ENCODE measurements at places on chromosomes 5 and 9. TPM values are rescaled to one million over a fixed set of nuclear protein-coding genes. Genes with fewer than 3 reads are reported as not detected.
A peak's percentile ranks its signal among the peaks of the same experiment; 100 is the strongest.

Gene PDZD2
- 102 TPM for total RNA-seq

Gene GNA14
- total RNA-seq: 0.84 TPM

Gene PCDHA8
- total RNA-seq: 0.78 TPM

Gene IL3
- not detected for total RNA-seq

Gene NUDT12
- 19.5 TPM for total RNA-seq

Gene SLCO6A1
- not detected for total RNA-seq

Gene GARIN3
- not detected for total RNA-seq

GRCh38 chr9:122164286-122164685, 4.6 kb downstream of the MORN5 start:
- no peak for DNase-seq
- peaks cover 5% of the 10 kb centered on the region for H3K27me3 ChIP-seq
- no peaks in the 10 kb centered on the region for H3K4me1 ChIP-seq
- H3K4me3 ChIP-seq: no peak overlapping the region
- no peak overlapping the region for H3K27ac ChIP-seq
- no peaks in the 10 kb centered on the region for H3K36me3 ChIP-seq

DNA sequence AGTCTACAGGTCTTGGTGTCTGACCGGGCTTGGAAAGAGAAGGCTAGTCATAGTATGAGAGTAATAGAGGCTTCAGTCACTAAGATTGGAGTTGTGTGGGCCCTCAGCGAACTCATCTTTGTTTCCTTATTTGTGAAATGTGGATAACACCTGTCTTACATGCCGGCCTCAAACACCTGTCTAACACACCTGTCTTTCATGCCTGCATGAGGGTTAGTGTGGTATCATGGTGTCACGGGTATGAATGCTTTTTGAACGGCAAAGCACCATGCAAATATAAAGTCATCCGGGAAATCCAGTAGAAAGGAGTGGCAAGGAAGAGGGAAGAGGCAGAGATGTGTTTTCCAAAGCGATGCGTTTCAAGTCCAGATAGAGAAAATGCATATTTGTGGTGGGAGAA, 25.5 kb downstream of the GRAMD2B start:
- peak overlapping the region; percentile 8 for H3K27ac ChIP-seq
- no peak for DNase-seq

- no peak for DNase-seq
- no peak overlapping the region for H3K4me3 ChIP-seq
Observed at GRCh38 chr9:89701221-89701798, 96.5 kb downstream of the GADD45G start.

DNA sequence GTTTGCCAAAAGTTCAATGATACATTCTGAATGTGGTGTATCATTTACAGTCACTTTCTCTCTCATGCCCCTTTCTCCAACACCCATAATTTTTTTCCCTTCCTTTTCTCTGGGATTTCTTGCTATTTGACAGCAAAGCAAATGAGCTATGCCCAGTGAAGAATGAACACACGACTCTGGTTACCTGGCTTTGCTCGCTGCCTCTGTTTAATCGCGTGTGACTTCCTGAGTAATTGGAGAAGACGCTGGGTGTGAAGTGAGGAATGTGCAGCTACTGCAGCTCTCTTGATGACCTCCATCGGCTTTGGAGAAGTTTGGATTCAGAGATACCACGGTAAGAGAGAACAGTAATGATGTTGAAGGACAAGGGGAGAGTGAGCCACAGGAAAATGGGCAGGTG, 651.8 kb downstream of the KIF4B start:
- H3K27ac ChIP-seq: no peak overlapping the region
- no peaks in the 10 kb centered on the region for H3K4me1 ChIP-seq
- no peaks in the 10 kb centered on the region for H3K36me3 ChIP-seq
- no peaks in the 10 kb centered on the region for H3K27me3 ChIP-seq
- no peak overlapping the region for H3K4me3 ChIP-seq

DNA sequence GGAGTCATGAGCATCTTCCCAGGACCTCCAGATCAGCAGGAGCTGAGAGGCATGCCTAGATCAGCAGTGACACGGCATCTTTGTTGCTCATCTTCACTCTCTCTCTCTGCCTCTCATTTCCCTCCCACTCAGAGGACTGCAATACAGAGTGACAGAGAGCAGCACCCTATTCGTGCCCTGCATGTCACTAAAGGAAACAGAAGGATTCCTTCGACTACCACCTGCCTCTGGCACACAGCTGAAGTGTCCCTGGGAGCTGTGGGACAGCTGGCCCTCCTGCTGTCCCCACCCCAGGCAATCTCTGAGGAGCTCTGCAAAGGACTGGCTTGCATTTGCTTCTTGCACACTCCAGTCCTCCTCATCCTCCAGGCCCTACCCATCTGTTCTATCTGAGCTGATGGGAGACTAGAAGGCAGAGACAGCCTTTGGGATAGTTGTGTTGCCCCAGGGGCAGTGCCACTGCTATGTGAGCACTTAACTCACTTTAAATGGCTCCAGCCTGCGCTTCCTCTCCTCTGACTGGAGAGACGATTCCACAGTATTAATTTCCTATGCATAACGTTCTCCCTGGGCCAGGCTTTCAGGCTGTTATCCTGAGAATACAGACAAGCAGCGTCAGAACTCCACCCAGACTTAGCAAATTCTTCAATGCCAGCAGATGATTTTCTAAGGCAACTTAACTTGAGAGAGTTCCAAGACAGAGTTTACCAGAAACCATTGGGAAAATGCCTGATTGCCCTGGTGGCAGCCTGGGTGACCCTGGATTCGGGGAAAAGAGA, 167.6 kb upstream of the MAP1B start:
- no peaks in the 10 kb centered on the region for H3K36me3 ChIP-seq
- H3K27ac ChIP-seq: no peak overlapping the region
- no peak for DNase-seq
- H3K27me3 ChIP-seq: no peaks in the 10 kb centered on the region
- peaks cover 2% of the 10 kb centered on the region for H3K4me1 ChIP-seq
- H3K4me3 ChIP-seq: no peak overlapping the region

GRCh38 chr9:131942146-131942720, 137.4 kb downstream of the MED27 start:
- no peaks in the 10 kb centered on the region for H3K36me3 ChIP-seq
- H3K4me3 ChIP-seq: no peak overlapping the region
- H3K4me1 ChIP-seq: no peaks in the 10 kb centered on the region
- H3K27ac ChIP-seq: no peak overlapping the region
- DNase-seq: no peak

DNA sequence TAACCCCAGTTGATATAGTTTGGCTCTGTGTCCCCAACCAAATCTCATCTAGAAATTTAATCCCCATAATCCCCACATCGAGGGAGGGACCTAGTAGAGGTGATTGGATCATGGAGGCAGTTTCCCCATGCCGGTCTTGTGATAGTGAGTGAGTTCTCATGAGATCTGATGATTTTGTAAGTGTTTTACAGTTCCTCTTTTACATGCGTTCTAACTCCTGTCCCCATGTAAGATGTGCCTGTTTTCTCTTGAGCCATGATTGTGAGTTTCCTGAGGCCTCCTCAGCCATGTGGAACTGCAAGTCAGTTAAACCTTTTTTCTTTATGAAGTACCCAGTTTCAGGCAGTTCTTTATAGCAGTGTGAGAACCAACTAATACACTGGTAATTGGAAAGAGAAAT, 73.6 kb downstream of the CDH12 start:
- no peak for DNase-seq
- no peaks in the 10 kb centered on the region for H3K27me3 ChIP-seq
- H3K4me3 ChIP-seq: no peak overlapping the region
- H3K4me1 ChIP-seq: no peaks in the 10 kb centered on the region
- H3K36me3 ChIP-seq: no peaks in the 10 kb centered on the region
- H3K27ac ChIP-seq: no peak overlapping the region

GRCh38 chr5:73284985-73285384, 112.0 kb downstream of the TMEM174 start:
- no peaks in the 10 kb centered on the region for H3K36me3 ChIP-seq
- H3K4me1 ChIP-seq: peaks cover 19% of the 10 kb centered on the region
- H3K4me3 ChIP-seq: no peak overlapping the region
- DNase-seq: no peak
- H3K27ac ChIP-seq: no peak overlapping the region

- peaks cover 24% of the 10 kb centered on the region for H3K36me3 ChIP-seq
- peaks cover 6% of the 10 kb centered on the region for H3K4me1 ChIP-seq
- H3K4me3 ChIP-seq: peak overlapping the region; percentile 92
- DNase-seq: no peak
- H3K27me3 ChIP-seq: no peaks in the 10 kb centered on the region
Observed at GRCh38 chr9:35688558-35689541, 875 bp downstream of the TPM2 start.

DNA sequence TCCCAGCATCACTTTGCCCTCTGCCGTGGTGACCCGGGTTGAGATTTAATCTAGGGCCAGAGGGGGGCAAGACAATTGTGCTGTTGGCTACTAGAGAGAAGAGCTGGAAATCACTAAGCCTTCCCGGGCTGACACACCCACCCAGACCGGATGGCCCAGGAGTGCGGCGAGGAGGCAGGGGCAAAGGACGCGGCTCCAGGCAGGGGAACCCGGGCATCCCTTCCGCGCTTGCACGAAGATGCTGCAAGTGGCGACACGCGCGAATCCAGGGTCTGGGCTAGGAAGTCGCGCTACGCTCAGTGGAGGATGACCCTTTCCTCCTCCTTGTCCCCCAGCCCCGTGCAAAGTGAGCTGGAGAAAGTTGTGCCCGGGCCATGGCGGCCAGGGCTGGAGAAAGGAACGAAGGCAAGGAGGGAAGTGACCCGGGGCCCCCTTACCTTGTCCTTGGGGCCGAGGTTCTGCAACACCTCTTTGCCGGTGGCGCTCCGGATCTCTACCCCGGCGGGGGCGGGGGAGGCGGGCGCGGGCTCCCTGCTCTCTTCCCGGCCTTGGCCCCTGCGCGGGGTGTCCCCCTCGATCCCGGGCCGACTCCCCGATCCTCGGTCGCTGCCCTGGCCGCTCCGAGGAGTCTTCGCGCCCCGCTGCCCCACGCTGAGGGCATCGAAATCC, 693 bp downstream of the DPYSL3 start:
- peak overlapping the region; percentile 65 for H3K4me3 ChIP-seq
- H3K27ac ChIP-seq: peak overlapping the region; percentile 65
- DNase-seq: peak; percentile 25
- H3K4me1 ChIP-seq: peaks cover 22% of the 10 kb centered on the region

GRCh38 chr5:152593388-152593787, 188.3 kb upstream of the NMUR2 start:
- H3K36me3 ChIP-seq: no peaks in the 10 kb centered on the region
- no peak overlapping the region for H3K4me3 ChIP-seq
- no peak overlapping the region for H3K27ac ChIP-seq
- H3K4me1 ChIP-seq: no peaks in the 10 kb centered on the region

DNA sequence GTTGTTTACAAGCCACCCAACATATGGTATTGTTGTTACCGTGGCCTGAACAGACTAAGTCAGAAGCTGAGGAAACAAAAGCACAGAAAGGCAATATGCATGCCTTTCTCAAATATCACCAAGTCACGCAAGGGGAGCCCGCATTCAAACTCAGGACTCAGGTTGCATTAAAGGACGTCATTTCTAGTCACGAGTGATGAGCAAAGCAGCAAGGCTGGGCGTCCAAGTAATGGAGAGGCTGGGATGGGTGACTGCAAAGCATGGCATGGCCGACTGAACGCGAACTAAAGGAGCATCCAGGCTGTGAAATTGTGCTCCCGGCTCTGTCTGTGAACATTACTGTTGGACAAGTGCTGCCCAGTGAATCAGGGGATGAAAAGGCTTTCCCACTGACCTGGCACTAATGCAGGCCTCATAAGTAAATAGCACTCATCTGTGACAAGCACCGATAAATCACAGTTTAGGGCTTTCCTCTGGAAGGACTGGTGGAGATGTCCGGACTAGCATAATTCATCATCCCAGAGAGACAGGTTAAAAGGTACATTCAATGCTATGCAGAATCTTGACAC, 202.8 kb downstream of the SPOCK1 start:
- H3K4me3 ChIP-seq: no peak overlapping the region
- H3K4me1 ChIP-seq: no peaks in the 10 kb centered on the region
- H3K27ac ChIP-seq: no peak overlapping the region
- no peak for DNase-seq
- H3K36me3 ChIP-seq: no peaks in the 10 kb centered on the region

DNA sequence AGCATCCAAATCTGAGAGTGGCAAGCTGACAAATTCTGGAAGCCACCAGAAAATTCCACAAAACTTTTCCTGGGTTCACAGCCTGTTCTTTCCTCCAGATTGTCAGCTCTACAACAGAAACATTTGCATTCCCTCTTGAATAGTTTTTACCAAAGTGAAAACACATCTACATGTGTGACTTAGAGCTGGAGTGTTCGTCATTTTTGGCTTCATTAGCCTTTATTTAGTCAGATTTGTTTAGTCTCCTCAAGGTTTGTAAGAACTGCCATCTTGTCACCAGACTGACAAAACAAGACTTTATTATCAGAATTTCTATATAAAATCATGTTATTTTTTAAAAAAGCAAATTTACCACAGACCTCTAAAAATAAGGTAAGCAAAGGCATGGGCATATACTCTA, 347.3 kb downstream of the TRIM36 start:
- H3K27me3 ChIP-seq: no peaks in the 10 kb centered on the region
- no peak overlapping the region for H3K27ac ChIP-seq
- no peaks in the 10 kb centered on the region for H3K36me3 ChIP-seq
- no peak for DNase-seq

GRCh38 chr9:74577956-74578355, 80.8 kb downstream of the RORB start:
- H3K27ac ChIP-seq: no peak overlapping the region
- no peak for DNase-seq
- no peaks in the 10 kb centered on the region for H3K36me3 ChIP-seq
- H3K27me3 ChIP-seq: no peaks in the 10 kb centered on the region
- H3K4me1 ChIP-seq: no peaks in the 10 kb centered on the region
